Karpas-422 (cell line): ENCODE measurements at places on chromosomes 1 and 21. TPM values are rescaled to one million over a fixed set of nuclear protein-coding genes. Genes with fewer than 3 reads are reported as not detected.

- H3K4me3 ChIP-seq: no peak overlapping the region
- H3K27ac ChIP-seq: no peak overlapping the region
- no peaks in the 10 kb centered on the region for H3K27me3 ChIP-seq
- H3K36me3 ChIP-seq: no peaks in the 10 kb centered on the region
These were observed 26.2 kb downstream of the UROD start for GRCh38 chr1:45038240-45038639.

The ADAM30 gene
- not detected in 2 replicates for total RNA-seq

DNA sequence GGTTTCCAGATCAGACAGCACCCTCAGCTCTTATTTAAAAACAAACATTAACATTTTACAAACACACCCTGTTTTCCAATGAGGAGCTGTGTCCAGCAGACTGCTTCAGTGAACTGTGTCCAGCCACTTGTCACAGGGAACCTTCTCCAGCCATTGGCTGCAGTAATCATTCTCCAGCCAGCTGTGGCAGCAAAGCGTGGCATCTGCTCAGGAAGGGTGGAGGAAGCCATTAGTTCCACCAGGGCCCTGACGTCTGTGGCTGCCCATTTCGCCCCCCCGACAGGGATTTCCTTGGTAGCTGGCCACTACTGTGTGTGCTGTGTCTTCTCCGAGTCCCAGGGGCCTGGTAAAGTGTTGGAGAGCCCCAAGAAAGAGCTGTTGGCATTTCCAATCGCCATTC lies 62.9 kb upstream of the SELENON start:
- H3K27ac ChIP-seq: no peak overlapping the region
- no peaks in the 10 kb centered on the region for H3K36me3 ChIP-seq
- H3K4me1 ChIP-seq: no peaks in the 10 kb centered on the region
- no peak for DNase-seq
- H3K4me3 ChIP-seq: no peak overlapping the region

DNA sequence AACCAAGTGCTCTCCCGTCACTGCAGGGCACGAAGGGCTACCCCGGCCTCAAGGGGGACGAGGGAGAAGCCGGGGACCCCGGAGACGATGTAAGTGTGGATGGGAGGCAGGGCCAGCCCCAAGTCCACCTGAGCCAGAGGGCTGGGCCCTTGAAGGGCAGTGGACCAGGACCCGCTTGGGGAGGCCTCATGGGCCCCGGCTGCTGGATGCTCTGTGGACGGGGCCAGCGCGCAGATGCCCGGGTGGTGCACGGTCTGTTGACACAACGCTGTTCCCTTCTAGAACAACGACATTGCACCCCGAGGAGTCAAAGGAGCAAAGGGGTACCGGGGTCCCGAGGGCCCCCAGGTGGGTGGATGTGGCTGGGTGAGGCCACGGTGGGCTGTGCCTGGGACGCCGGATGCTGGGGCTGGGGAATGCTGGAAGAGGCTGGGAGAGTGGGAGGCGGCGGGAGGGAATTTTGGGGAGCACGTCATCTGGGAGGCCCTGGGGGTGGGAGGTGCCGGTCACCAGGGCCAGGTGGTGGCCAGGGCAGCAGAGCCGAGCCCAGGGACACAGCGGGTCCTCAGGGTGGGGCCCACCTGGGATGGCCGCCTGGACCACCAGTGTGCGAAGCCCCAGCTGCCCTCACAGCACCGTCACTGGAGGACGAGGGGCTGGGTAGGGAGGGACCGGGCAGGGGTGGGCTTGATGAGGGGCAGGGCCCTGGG lies 17.5 kb downstream of the COL6A1 start:
- no peak for DNase-seq
- H3K4me3 ChIP-seq: no peak overlapping the region
- no peaks in the 10 kb centered on the region for H3K27me3 ChIP-seq
- H3K27ac ChIP-seq: no peak overlapping the region
- no peaks in the 10 kb centered on the region for H3K4me1 ChIP-seq
- no peaks in the 10 kb centered on the region for H3K36me3 ChIP-seq

GRCh38 chr1:115755456-115756370 lies 12.8 kb downstream of the CASQ2 start:
- no peak overlapping the region for H3K27ac ChIP-seq
- H3K36me3 ChIP-seq: no peaks in the 10 kb centered on the region
- no peaks in the 10 kb centered on the region for H3K27me3 ChIP-seq
- no peak for DNase-seq
- H3K4me3 ChIP-seq: no peak overlapping the region
- H3K4me1 ChIP-seq: no peaks in the 10 kb centered on the region; the same call in 1 of the 2 replicates

DNA sequence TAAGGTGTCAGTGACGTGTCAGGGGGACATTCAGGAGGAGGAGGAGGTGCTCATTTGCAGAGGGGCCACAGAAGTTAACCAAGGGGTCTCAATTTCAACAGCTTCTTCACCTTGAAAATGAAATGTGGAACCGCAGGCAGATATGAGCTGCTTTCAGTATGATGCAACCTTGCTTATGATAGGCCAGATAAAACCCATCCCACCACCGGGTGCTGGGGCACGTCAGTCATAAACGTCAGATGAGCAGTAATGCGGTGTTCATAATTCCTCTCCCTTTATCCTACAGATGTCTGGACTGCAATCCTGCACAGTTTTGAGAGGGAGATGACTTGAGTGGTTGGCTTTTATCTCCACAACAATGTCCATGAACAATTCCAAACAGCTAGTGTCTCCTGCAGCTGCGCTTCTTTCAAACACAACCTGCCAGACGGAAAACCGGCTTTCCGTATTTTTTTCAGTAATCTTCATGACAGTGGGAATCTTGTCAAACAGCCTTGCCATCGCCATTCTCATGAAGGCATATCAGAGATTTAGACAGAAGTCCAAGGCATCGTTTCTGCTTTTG lies 1.7 kb downstream of the PTGFR start:
- no peaks in the 10 kb centered on the region for H3K27me3 ChIP-seq
- H3K4me1 ChIP-seq: no peaks in the 10 kb centered on the region
- no peak overlapping the region for H3K4me3 ChIP-seq
- DNase-seq: no peak
- H3K27ac ChIP-seq: no peak overlapping the region

The PDE4B gene
- 5.5 and 7.2 TPM in 2 replicates for total RNA-seq

DNA sequence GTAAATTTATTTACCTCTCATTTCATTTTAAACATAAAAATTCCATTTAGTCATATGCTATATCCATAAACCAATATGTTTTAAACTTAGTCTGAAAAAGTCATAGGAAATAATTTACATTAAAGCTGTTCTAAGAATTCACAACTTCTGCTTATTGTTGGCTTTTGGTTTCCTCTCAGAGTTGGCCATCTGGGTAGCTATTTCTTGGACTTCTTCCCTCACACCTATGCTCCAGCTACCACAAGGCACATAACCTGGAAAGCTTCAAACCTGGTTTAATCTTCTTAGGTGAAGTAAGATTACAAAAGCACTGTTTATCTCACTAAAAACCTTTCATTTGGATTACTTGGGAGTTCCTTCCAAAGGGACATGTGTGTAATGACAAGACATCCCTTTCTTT lies 29.8 kb downstream of the RBM11 start:
- no peaks in the 10 kb centered on the region for H3K4me1 ChIP-seq
- no peak for DNase-seq
- H3K27ac ChIP-seq: no peak overlapping the region
- H3K36me3 ChIP-seq: no peaks in the 10 kb centered on the region

The CHI3L2 gene
- not detected in 2 replicates for total RNA-seq

DNA sequence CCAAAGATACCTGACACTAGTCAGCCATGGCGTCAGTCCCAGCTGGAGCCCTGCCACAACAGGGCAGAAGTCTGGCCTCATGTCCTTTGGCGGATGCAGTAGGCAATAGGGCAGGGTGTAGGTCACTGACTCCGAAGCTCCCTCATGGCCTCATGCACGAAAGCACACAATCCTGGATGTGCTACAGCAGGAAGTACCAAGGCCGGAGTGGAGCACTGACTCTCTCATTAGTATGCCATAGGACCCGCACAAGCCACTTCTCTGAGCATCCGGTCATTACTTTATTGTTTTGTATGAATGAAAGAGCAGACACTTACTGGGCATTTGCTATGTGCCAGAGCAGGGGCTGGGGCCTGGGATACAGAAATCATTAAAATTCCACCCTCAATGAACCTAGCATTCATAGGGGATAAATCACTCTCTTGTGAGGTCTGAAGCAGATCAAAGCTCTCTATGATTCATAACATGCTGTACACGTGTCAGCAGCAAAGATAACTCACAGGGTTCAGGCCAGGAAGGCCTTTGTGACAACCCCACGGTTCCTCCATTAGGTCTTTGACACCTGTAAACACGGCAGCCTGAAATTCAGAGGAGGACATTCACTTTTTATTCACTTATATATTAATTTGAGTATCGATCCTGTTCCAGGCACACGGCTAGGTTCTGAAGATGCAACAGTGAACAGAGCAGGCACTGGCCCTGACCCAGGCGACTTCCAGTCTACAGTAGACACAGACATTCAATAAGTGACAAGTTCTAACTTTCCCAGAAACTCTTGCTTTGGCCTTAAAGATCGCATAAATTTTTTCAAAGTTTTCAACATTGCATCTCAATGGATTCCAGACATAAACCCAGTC lies 357.9 kb upstream of the USP24 start:
- H3K27ac ChIP-seq: no peak overlapping the region
- H3K27me3 ChIP-seq: no peaks in the 10 kb centered on the region
- no peaks in the 10 kb centered on the region for H3K4me1 ChIP-seq
- DNase-seq: no peak

GRCh38 chr1:147079400-147080005 lies 92.8 kb downstream of the PRKAB2 start:
- no peaks in the 10 kb centered on the region for H3K27me3 ChIP-seq
- no peak overlapping the region for H3K4me3 ChIP-seq
- peaks cover 9% of the 10 kb centered on the region for H3K4me1 ChIP-seq
- H3K36me3 ChIP-seq: no peaks in the 10 kb centered on the region
- H3K27ac ChIP-seq: no peak overlapping the region
- no peak for DNase-seq

- no peaks in the 10 kb centered on the region for H3K27me3 ChIP-seq
- DNase-seq: peak; percentile 69
- H3K27ac ChIP-seq: peak overlapping the region; percentile 99
- H3K4me1 ChIP-seq: peaks cover 100% of the 10 kb centered on the region
These were observed 6.8 kb downstream of the MEF2D start for GRCh38 chr1:156493742-156494141.

GRCh38 chr1:116847688-116848531 lies 61.8 kb upstream of the PTGFRN start:
- no peaks in the 10 kb centered on the region for H3K36me3 ChIP-seq
- H3K4me3 ChIP-seq: no peak overlapping the region
- no peaks in the 10 kb centered on the region for H3K27me3 ChIP-seq
- no peak for DNase-seq
- H3K27ac ChIP-seq: no peak overlapping the region

- H3K27me3 ChIP-seq: no peaks in the 10 kb centered on the region
- no peak overlapping the region for H3K4me3 ChIP-seq
- H3K36me3 ChIP-seq: no peaks in the 10 kb centered on the region
- H3K4me1 ChIP-seq: no peaks in the 10 kb centered on the region
- H3K27ac ChIP-seq: no peak overlapping the region
These were observed 968 bp downstream of the CSMD2 start for GRCh38 chr1:34163792-34164731.

The SCAMP3 gene
- total RNA-seq: 69.7 and 73.5 TPM in 2 replicates

DNA sequence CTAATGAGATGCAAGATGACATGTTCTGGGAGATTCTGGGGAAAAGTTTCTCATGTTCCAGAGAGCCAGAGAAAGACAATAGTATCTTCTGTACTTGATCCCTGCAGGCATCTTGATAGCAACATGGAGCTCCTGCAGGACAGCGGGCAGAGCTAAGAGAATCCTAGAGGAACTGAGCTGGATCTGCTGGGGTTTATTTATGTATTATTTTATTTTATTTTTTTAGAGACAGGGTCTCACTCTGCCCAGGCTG lies 22.7 kb upstream of the SCAF4 start:
- H3K27me3 ChIP-seq: no peaks in the 10 kb centered on the region
- H3K27ac ChIP-seq: no peak overlapping the region
- H3K4me1 ChIP-seq: peaks cover 23% of the 10 kb centered on the region
- no peak overlapping the region for H3K4me3 ChIP-seq
- no peaks in the 10 kb centered on the region for H3K36me3 ChIP-seq

GRCh38 chr21:38561613-38562581 lies 63.6 kb upstream of the ERG start:
- no peak for DNase-seq
- H3K27me3 ChIP-seq: no peaks in the 10 kb centered on the region
- H3K4me1 ChIP-seq: no peaks in the 10 kb centered on the region
- no peaks in the 10 kb centered on the region for H3K36me3 ChIP-seq
- no peak overlapping the region for H3K4me3 ChIP-seq

The LHX8 gene
- total RNA-seq: not detected in 2 replicates

GRCh38 chr1:68633141-68633919 lies 136.4 kb upstream of the DEPDC1 start:
- H3K27ac ChIP-seq: no peak overlapping the region
- no peak overlapping the region for H3K4me3 ChIP-seq
- DNase-seq: no peak
- H3K4me1 ChIP-seq: no peaks in the 10 kb centered on the region
- H3K27me3 ChIP-seq: no peaks in the 10 kb centered on the region
